ENCODE measurements at places on chromosomes 6 and 20.
A peak's percentile ranks its signal among the peaks of the same experiment; 100 is the strongest.

DNA sequence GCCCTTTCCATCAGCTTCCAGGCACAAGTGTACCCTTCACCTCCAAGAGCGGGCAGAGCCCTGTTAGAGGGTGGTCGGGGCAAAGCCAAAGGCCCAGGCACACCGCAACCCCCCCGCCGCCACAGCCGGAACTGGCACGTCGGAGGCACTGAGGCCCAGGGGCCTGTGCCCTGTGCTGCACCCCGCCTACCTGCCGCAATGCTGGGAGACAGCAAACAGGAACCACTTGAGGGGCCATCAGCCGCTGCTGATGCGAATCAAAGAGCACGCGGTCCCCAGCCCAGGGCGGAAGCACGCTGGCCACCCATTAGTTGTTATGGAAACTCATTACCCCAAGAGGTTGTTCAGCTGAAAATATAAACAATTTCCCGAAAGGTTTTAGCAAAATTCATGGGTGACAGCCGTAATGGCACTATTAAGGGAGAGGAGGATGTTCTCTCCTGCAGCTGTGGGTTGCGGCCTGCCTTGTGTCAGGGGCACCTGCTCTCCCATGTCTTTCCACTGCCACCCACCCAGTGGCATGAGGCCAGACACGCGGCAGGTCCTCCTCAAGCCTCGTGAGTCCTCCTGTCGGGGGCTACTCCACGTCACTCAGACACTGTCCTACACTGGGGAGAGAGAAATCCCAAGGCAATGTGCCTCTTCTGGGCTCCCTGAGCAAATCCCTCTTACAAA is 65.3 kb downstream of the EDN3 start:
- DNase-seq, result peak; percentile 56

- no peak for DNase-seq
These were observed 164.4 kb upstream of the QKI start for GRCh38 chr6:163250116-163250515.

DNA sequence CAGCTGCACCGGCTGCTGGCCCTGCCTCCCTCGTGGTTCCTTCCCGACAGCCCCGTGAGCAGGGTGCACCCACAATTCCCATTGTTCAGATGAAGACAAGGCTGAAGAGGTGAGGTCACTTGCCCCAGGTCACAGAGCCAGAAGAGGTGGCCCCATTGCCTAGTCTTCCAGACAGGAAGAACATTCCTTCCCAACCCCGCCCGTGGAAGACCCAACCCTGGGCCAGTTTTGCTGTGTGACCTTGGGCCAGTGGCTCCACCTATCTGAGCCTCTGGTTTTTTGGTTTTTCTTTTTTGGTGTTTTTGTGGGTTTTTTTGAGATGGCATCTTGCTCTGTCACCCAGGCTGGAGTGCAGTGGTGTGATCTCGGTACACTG is 61.7 kb downstream of the RIPOR3 start:
- no peak for DNase-seq

DNA sequence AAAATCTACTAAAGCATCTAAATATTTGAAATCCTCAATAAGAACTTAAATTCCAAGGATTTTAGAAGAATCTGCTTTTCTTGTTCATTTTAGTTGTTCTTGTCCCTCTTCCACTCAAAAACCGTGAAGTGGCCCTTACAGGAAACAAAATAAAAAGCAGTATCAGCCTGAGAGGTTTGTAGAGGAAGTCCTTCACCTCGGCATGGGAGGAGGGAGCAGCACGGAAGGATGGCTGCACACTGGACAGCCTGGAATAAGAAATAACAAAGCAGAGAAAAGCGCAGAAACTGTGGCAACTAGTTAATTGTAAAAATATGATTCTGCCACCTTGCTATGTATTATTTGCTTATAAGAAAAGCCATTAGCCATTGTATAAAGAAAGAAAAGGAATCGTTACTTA is 46.1 kb downstream of the RALGAPA2 start:
- peak; percentile 19 for DNase-seq

GRCh38 chr6:25511376-25511775 is 140.6 kb upstream of the SCGN start:
- DNase-seq, result no peak

DNA sequence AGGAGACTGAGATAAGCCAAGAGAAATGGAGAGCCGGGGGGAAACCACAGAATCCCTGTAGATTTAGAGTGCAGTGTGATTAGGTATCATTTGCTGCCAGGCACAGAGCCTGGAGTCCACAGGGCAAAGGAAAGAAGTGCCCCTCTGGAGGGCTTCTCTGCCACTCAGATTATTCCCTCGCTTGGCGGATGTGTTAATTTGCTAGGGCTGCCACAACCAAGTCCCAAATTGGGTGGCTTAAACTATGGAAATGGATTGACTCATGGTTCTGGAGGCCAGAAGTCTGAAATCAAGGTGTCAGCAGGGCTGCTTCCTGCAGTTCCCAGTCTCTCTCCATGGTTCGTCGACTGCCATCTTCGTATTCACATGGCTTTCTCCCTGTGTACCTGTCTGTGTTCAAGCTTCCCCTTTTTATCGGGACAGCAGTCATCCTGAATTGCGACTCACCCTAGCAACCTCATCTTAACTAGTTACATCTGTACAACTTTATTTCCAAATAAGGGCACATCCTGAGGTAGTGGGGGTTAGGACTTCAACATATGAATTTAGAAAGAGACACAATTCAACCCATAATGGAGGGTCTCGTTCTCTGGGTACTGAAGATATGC is 122.2 kb downstream of the ANKRD60 start:
- DNase-seq, result no peak

DNA sequence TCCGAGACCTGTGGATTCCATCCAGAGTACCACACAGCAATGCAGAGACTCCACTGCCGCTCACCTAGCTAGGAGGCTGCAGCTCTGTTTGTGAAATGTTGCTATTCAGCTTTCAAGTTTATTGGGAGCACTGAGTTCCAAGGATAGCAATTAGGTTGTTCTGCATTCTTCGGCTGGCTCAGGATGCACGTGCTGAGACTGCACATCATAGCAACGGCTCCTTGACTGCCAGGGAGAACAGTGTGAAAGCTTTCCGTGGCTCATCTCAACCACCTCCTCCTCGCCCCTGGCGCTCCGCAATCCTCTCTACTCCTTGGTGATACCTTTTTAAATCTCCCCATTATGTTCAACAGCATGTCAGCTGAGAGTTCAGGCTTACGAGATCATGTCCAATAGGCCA is 116.6 kb downstream of the TSHZ2 start:
- no peak for DNase-seq

GRCh38 chr20:57323034-57323433 is 6.6 kb upstream of the SPO11 start:
- no peak for DNase-seq

- DNase-seq, result no peak
These were observed 363.1 kb upstream of the PTCHD4 start for GRCh38 chr6:48474136-48474535.

GRCh38 chr20:58747211-58747610 is 54.6 kb downstream of the NPEPL1 start:
- no peak for DNase-seq

GRCh38 chr6:1423578-1423977 is 34.2 kb downstream of the FOXF2 start:
- no peak for DNase-seq

GRCh38 chr20:57559289-57559634 is 1.6 kb upstream of the PCK1 start:
- DNase-seq, result no peak

- DNase-seq, result no peak
These were observed 535.9 kb downstream of the FRK start for GRCh38 chr6:115524821-115525220.

GRCh38 chr6:33976437-33977360 is 169.2 kb downstream of the GRM4 start:
- no peak for DNase-seq

- no peak for DNase-seq
These were observed 125.8 kb upstream of the ENPP5 start for GRCh38 chr6:46296586-46296985.

- DNase-seq, result no peak
These were observed 130.8 kb upstream of the HEY2 start for GRCh38 chr6:125618629-125619028.

GRCh38 chr20:4951299-4951698 is 50.0 kb downstream of the SLC23A2 start:
- DNase-seq, result no peak

DNA sequence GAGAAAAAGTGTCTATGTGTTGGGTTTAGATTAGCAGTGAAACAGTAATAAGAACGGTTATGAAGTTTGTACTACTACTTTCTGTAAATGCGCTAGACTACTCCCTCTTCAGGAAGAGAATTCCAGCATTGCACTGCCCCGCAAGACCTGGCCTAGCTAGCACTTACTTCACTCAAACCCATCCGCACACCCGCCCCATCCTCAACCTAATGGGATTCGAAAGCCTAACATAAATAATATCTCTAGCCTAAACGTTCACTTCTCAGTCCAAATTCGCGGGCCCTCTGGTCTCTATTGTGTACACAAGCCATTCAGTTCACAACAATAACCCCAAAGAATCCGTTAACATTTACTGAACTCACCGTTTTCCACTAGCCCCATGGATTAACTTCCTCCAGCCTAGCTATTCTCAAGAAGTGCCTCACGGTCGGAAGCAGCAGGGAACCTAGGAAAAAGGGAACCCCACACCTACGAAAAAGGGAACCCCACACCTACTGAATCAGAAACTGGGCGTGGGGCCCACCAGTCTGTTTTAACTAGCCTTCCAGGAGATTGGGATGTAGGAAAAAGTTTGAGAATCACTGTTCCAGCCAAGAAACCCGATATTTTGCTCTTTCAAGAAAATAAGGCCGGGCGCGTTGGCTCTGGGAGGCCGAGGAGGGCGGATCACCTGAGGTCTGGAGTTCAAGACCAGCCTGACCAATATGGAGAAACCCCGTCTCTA is 45.4 kb upstream of the BTN3A2 start:
- no peak for DNase-seq

DNA sequence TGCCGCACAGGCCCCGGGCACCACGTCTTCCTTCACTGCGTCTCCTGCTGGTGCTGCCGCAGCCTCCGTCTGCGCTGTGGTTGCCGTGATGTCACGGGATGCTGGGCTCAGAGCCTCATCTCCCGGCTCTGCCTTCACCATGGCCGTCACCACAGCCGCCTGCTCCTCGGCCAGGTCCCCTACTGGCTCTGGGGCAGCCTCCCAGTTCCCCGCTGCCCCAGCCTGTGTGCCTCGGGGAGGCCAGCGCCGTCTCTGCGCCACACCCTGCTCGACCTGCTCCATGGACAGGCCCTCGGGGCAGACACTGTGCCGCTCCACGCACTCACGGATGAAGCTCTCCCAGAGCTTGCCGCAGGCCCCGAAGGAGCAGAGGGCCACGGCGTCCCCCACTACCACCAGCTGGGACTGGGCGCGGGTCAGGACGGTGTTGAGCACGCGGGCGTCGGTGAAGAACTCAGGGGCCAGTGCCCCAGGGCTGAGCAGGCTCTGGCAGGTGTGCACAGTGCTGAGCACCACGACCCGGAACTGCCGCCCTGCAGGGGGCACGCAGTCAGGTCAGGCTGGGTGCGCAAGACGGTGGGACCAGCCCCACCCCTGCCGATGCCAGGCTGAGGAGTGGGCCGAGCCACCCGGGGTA is 8.2 kb downstream of the HELZ2 start:
- DNase-seq, result no peak

GRCh38 chr6:74807674-74808073 is 398.2 kb downstream of the COL12A1 start:
- no peak for DNase-seq

GRCh38 chr6:160261991-160262680 is 3.5 kb upstream of the SLC22A2 start:
- no peak for DNase-seq

DNA sequence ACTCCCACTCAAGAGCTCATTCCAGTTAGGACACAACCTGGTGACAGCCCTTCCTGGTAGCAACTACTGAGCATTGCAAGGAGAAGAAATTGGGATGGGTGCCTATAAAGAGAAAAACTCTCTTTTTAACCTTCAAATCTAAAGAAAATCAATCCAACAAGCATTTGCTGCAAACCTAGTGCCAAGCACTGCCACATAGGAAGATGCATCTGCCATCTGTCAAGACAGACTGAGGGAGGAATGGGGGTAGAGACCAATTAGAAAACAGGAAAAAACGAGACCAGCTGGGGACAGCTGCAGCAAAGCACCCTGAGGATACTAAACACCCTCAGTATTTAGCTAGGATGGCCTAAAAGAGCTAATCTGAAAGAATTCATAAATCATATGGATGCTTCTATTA is 27.9 kb downstream of the HLA-DMB start:
- DNase-seq, result no peak

DNA sequence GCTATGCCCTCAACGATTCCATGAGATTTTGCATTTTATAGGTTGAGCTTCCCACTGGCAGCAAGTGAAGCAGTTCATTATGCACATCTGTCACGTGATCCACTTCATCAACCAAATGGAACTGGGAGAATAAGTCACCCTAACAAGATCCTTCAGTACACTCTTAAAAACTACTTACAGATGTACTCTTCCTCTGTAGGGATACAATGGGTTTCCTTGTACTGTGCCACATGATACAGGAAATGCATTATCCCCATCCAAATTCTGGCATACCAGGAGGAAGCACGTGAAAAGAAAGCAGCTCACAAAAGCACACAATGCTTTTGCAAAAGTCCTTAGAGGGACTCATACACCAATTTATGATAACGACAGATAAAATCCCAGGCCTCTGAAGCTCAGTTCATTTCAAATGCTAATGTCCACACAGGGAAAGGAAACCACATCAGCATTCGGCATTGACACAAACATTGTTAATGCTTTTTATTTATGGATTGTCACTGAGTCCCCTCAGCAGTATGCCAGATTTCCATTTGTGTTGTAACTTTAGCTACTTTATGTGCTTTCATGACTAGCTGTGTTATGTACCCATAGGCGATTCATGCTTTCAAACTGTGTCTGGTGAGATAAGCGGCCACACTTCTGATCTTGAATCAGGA is 58.1 kb upstream of the REV3L start:
- peak; percentile 78 for DNase-seq

Measured in NCI-H1092 treated with DMSO at 0.1 percent for 48 hours (cell line).